H7 (cell line): ENCODE measurements at places on chromosomes 11 and 22. TPM values are rescaled to one million over a fixed set of nuclear protein-coding genes. Genes with fewer than 3 reads are reported as not detected.

The ISX gene
- total RNA-seq, result not detected in 2 replicates

The SSTR3 gene
- 0.21 TPM in 1 of 2 replicates, not detected in the other for total RNA-seq

The MIAT gene
- 3.0 and 13.4 TPM in 2 replicates for total RNA-seq

- DNase-seq, result no peak
Observed at GRCh38 chr11:114082415-114082748, 22.9 kb downstream of the ZBTB16 start.

DNA sequence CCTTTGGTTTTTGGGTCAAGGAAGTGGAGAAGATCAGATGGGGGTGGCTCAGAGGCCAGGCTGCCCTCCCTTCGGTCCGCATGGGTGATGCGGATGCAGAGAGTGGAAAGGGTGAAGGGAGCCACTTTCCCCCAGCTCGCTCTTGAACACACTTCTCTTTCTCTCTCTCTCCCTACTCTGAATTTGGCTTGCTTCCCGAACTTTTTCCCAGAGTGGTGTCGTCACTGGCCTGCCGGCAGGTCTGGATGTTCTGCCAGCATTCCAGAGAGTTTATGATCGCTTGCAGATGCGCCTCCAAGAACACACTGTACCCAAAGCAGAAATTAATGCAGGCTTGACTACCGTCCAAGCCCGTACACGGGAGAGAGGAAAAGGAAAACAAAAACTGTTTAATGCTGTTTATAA lies 103.2 kb downstream of the ZBTB16 start:
- no peak for DNase-seq

DNA sequence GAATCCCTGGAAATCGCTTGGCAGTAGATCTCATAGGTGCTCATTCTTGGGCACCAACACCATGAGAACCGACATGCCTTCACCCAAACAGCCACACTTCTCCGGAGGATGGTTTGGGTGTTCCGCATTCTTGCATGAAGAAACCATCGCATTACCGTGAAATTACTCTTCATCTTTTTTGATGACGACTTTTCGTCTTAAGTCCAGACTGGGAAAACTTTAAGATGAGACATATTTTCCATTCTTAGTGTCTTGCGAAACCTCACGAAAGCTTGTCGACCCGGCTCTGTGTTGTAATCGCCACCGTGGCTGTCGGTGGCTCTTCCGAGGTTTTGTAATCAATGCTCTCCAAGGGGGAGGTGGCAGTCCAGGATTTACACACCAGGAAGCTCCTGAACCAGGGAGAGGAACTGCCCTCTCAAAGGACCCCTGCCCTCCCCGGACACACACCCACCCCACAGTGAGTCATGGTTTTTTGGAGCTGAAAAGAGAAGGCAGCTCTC lies 1.7 kb downstream of the TOM1 start:
- no peak for DNase-seq

DNA sequence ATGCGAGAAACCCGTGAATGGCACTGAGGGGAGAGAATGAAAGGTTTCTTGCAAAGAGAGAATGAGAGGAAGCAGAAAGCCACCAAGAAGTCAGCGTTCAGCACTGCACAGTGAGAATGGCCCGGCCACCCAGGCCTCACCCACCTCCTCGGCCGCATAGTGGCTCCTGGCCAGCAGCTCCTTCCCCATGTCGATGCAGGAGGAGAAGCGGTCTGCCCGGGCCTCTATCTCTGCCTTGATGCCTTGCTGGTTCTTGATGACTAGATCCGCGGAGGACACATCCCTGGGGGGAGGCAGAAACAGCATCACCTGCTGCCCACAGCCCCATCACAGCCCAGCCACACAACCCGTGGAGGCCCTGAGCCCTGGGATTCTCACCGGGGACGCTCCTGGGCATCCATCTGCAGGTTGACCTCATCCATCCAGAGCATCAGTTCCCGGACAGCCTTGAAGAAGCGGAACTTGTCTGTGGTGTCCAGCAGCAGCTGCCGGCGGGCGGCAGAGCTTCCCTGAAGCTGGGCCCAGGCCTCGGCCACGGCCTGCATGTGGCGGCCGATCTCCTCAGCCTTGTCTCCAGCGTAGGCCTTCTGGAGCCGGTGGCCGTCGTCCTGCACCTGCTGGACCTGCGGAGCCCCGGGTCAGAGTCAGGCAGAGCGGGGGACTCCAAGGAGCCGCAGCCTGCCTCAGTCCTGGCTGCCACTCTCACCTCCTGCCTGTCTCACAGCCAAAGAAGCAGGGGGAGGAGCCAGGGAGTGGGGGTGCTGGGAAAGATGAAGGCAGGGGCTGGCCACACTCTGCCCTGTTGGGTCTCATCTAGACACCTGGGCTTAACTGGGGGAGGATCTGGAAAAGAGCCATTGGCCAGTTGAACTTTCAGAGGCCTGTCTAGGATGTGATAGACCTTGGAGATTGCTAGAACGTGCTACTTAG lies 12.2 kb upstream of the RBM4B start:
- DNase-seq, result peak; percentile 49

GRCh38 chr11:112795142-112795815 lies 165.9 kb upstream of the NCAM1 start:
- peak; percentile 74 for DNase-seq

The CCDC83 gene
- not detected in 2 replicates for total RNA-seq

DNA sequence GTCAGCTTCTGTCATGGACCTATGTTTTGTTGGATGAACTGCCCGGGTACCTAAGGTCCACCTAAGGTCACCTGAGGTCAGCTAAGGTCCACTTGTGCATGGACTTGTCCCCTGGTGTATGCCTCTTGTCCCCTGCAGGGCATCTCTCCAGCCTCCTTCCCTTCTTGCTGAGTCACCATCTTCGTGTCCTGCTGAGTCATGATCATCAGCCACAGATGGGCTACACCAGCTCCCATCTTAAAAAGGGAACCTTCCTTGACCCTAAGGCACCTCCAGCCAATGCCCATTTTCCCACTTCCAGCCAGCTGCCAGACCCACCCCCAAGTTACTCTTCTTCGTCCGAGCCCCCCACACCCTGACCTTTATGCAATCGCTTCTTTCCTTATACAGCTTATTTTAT lies 544.9 kb downstream of the TBC1D22A start:
- no peak for DNase-seq

The PHF21B gene
- total RNA-seq, result 17.7 and 20.2 TPM in 2 replicates

The EHF gene
- total RNA-seq, result 1.4 TPM in 1 of 2 replicates, not detected in the other

The GLB1L3 gene
- 24.0 and 35.0 TPM in 2 replicates for total RNA-seq

The HBG1 gene
- not detected in 2 replicates for total RNA-seq

DNA sequence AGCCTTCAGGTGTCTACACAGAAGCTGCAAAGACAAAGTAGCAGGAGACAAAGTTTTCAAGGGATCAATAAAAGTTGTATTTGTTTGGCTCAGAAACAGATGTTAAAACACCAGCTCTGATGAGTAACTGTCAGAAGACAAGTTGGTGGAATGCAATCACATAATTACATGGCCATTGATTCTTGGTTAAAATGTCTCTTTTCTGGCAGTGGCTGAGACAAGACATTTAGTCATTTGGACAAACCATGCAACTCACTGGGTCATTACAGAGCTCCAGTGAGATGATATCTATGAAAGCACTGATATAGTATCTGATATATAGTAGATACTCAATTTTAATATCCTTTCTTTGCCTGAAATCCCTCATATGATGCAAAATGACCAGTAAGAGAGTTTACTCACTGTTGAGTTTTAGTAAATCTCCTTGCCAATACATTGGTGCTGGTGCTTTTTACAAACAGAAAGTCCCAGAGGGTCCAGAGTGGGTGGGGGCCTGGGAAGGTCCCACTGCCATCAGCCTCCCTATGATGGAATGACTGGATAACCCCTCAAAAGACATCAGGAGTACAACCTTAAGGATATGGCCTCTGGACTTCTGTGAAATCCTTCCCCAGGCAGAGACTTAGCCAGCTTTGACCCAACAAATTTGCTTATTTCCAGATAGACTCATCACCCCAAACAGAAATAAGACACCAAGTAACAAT lies 95.0 kb downstream of the SLC1A2 start:
- no peak for DNase-seq

The WNT11 gene
- 1.0 and 1.2 TPM in 2 replicates for total RNA-seq

DNA sequence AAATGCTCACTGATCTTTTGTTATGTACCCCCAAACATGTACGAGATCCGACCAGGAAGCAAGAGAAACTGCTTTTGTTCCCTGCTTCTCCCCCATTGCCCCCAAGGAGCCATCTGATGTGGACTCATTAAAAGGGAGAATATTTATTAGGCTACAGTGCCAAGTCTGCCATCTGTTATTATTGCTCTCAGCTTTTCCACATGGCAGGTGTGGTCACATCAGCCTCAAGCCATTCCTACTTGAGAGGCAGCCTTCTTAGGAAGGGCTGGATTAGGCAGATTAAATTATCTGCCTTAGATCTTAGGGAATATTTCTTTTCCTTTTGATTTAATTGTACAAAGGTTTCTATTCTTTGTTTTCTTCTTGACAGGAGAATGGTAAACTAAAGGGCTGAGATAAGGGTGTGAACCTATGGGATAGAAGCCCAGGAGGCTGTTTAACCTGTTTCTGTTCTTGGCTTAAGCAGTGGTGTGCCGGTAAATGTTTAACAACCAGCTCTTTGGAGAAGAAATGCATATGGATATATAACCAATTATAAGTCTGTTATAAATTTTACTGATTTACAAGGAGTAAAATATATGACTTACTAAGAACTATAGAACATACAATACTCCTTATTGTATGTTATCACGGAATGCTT lies 88.8 kb downstream of the PDHX start:
- DNase-seq, result no peak

DNA sequence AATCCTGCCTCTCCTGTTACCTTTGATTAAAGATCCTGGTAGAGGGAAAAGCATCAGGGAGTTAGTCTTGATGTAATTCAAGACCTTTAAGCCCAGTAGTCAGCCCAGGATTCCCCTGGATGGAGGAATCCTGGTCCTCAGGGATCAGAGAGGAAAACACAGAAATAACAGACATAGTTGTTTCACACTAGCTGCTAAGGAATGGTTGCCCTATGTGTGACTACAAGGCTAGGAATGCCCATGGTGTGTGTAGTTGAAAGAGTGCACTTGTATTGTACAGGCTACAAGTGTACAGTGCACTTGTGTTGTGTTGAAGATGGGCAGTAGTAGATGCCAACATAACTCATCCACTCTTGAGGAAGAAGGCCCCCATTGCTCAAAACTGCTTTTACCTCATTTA lies 226.8 kb downstream of the AASDHPPT start:
- no peak for DNase-seq

GRCh38 chr11:61777234-61778090 lies 14.9 kb downstream of the TMEM258 start:
- peak; percentile 98 for DNase-seq

The ASPHD2 gene
- total RNA-seq, result 6.2 and 7.4 TPM in 2 replicates

GRCh38 chr11:31325160-31325559 lies 44.4 kb downstream of the DCDC1 start:
- no peak for DNase-seq

The FOLR2 gene
- not detected in 2 replicates for total RNA-seq

GRCh38 chr11:71396548-71397123 lies 51.6 kb downstream of the DHCR7 start:
- no peak for DNase-seq

GRCh38 chr11:70353329-70353728 lies 45.0 kb upstream of the CTTN start:
- DNase-seq, result no peak

- DNase-seq, result no peak
Observed at GRCh38 chr11:96105944-96106343, 182.0 kb upstream of the MTMR2 start.

DNA sequence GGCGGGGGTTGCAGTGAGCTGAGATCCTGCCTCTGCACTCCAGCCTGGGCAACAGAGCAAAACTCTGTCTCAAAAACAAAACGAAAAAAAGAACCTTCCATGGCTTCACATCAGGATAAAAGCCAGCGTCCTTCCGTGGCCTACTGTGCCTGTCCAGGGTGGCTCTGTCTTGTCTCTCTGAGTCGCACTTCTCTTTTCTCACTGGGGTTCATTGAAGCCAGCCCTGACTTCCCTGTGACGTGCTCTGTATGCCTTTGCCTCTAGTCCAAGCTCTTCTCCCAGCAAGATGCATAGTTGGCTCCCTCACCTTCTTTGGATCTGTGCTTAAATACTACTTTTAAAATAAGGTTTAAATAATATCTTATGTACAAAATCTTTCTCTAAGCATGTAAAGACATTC lies 11.6 kb downstream of the ATXN10 start:
- DNase-seq, result no peak

GRCh38 chr22:37775785-37776638 lies 31.7 kb upstream of the GCAT start:
- no peak for DNase-seq

DNA sequence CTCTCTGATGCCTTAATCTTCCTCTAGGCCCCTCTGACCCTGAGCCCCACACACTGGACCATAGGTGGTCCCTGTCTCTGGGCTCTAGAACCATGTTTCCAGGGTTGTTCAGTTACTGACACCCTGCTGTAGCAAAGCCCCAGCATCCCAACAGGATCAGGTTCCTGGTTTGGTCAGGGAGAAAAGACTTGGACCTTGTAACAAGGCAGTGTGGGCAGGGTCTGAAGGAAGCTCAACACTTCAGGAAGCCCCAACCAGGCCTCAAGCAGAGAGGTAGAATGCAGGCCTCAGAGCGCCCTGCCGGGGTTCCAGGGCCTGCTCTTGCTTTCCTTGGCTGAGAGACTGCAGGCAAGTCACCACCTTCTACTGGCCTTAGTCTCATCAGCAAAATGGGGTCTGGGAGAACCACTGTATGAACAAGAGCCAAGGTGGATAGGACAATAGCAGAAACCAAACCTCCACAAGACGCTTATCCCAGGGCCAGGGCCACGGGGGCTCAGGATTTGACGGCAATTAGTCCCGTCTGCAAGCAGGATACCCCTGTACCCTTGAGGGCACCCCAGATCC lies 4.8 kb downstream of the ARAP1 start:
- no peak for DNase-seq

- DNase-seq, result peak; percentile 60
Observed at GRCh38 chr11:8384199-8384821, 120.6 kb upstream of the LMO1 start.

The OR10G6 gene
- total RNA-seq, result not detected in 2 replicates

- DNase-seq, result peak; percentile 7
Observed at GRCh38 chr11:95282291-95282751, 51.3 kb upstream of the SESN3 start.

GRCh38 chr11:127114035-127114434 lies 113.5 kb upstream of the KIRREL3 start:
- no peak for DNase-seq

GRCh38 chr11:1938343-1939005 lies 8.7 kb upstream of the MRPL23 start:
- DNase-seq, result peak; percentile 60

GRCh38 chr11:21814169-21814568 lies 378.7 kb upstream of the ANO5 start:
- no peak for DNase-seq

The SLC22A25 gene
- total RNA-seq, result 0.18 TPM in 1 of 2 replicates, not detected in the other

The OR6T1 gene
- total RNA-seq, result not detected in 2 replicates

The SPDYC gene
- total RNA-seq, result 2.0 and 2.3 TPM in 2 replicates
